ENCODE measurements at places on chromosomes 6 and 20.

- no peak for DNase-seq
Measured at GRCh38 chr20:7828437-7828836, 111.8 kb downstream of the HAO1 start.

DNA sequence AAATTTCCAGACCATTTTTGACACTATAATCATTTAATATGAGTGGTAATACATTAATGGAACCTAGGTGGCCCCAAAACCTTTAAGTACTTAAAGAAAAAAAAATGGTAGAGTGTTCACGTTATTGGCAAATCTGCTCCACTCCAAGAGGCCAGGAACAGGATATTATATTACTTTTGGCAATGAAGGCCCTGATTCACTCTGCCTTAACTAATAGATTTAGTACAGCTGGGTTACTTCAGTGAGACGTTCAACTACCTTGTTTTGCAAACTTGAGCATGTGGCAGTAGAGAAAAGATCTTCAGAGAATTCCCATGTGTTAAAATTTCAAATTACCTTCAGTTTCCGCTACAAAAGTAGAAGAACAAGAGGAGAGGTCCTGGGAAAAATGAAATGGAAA, 12.8 kb downstream of the ADNP start:
- no peak for DNase-seq

GRCh38 chr6:12279322-12280091, 10.7 kb upstream of the EDN1 start:
- no peak for DNase-seq

DNA sequence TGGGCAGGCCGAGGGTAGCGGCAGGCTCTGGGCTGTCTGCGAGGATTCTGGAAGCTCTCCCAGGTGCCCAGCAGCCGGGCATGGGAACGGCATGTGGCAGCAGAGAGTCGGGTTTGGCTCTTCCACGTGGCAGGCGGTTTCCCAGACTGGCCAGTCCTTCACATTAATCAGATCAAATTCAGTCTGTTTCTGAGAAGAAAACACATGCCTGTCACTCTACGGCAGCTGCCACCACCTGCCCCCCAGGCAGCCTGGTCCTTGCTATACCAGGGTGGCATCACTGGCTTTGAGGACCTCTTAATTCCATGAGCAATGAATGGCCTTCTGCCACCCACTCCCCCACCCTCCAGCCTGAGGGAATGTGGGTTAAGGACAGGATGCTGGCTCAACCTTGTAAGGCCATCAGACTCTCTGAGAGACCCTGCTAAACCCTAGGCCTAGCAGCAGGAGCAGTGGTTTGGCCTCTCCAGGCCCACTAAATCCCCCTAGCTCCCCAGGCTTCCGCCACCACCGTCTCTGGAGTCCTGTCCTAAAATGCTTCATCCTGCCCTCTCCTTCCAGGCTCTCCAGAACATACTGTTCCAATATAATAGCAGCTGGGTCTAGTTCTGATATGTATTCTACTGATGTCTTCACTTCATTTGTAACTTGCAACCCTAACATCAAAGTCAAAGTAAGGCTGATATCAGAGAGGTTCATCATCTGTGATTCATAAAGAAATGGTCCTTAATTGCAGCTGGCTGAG, 47.8 kb downstream of the PLCG1 start:
- DNase-seq, result no peak

- no peak for DNase-seq
Measured at GRCh38 chr6:53701333-53702218, 36.0 kb upstream of the KLHL31 start.

DNA sequence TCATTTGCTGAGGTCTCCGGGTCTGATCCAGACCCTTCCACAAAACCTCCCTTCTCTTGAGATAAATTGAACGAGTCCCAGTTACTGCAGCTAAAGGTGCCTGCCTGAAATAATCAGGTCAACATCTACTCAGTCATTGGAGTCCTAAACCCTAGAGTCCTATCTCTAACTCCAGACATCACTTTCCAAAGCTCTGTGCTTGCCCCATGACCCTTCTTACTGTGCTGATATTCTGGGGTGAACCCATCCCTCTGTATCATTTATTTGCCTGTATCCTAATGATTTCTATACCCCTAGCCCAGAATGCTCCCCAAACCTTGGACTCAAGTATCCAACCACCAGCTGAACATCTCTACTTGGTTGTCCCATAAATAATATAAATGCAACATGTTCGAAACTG, 35.7 kb downstream of the CD83 start:
- no peak for DNase-seq

- no peak for DNase-seq
Measured at GRCh38 chr6:170542031-170542719, 10.9 kb downstream of the PSMB1 start.

GRCh38 chr6:39785281-39785680, 6.9 kb upstream of the DAAM2 start:
- no peak for DNase-seq

DNA sequence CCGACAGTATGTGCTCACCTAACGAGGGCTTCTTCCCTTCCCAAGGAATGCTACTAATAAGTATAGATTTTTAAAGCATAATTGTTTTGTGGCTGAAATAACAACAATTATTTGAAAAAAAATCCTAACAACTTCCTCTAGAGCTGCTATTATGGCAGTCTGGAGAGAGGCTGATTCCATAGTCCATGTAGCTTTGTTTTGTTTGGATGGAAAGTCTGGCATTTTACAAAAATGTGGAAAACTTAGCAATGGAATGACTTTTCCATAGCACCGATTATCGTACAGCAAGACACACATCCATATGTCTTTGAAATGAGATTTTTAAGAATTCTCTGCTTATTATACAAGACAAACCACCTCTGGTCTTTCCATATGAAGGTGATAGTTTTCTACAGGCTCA, 252.4 kb upstream of the TAB2 start:
- DNase-seq, result no peak

GRCh38 chr6:37614491-37614890, 83.2 kb downstream of the MDGA1 start:
- no peak for DNase-seq

- DNase-seq, result no peak
Measured at GRCh38 chr6:133964052-133964451, 11.0 kb downstream of the TBPL1 start.

DNA sequence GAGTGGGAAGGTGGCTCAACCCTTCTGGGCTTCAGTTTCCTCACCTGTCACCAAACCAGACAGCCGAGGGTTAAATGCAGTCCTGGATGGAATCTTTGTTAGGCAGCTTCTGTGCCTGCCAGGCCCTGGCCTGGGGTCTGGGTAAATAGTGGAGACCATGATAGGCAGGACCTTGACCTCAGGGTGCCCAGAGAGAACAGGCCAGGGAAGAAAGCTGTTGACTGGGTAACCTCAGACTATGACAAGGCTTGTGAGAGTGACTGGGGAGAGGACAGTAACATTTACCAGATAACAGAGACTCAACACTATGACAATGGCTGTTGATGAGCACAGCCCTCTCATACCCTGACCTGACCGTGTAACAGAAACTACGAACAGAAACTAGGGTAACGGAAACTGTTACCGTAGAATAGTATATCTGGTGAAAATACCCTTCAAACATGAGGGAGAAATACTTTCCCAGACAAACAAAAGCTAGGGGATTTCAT, 218.3 kb downstream of the PREX1 start:
- DNase-seq, result no peak

DNA sequence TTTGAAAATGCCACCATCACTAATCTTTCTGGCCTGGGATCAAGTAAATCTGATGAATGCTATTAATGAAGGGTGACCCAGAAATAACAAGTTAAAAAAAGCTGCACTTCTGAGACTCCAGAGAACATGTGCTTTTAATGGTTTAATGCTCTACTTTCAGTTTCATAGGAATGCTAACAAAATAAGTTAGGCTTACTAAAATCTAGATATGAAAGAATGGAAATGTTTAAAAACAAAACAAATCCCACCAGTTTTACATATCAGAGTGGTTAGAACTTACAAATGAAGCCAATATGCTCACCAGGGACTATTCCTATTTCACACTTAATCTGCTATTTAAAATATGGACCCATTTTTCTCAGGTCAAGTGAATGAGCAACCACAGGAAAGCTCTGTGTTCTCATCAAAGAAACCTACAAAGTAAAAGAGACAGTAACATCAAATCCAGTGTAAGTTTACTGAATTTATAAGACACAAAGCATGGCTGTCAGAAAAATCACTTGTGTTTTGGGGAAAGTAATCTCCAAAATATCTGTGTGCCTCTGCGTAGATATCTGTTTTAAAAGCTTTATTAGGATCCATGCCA, 40.3 kb downstream of the FYN start:
- DNase-seq, result no peak

GRCh38 chr20:3922223-3922982, 33.2 kb downstream of the PANK2 start:
- no peak for DNase-seq

DNA sequence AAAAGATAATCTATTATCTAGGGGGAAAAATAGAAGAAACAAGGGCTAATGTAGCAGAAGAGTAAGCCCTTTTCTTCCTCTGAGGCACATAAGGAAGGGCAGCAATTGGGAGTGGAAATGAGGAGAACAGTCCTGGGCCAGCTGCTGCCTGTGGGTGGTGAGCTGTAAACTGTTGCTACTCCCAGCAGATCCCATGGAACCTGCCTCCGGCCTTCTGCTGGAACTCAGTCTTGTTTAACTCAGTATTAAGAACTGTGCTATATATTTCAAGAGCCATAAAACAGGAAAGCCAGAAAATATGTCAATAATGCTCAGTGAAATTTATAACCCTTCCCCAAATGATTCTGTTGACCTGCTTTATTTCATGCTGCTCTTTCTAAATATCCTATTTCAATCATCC, 464.2 kb downstream of the COL12A1 start:
- no peak for DNase-seq

- no peak for DNase-seq
Measured at GRCh38 chr20:64080813-64081623, 1.1 kb downstream of the OPRL1 start.

DNA sequence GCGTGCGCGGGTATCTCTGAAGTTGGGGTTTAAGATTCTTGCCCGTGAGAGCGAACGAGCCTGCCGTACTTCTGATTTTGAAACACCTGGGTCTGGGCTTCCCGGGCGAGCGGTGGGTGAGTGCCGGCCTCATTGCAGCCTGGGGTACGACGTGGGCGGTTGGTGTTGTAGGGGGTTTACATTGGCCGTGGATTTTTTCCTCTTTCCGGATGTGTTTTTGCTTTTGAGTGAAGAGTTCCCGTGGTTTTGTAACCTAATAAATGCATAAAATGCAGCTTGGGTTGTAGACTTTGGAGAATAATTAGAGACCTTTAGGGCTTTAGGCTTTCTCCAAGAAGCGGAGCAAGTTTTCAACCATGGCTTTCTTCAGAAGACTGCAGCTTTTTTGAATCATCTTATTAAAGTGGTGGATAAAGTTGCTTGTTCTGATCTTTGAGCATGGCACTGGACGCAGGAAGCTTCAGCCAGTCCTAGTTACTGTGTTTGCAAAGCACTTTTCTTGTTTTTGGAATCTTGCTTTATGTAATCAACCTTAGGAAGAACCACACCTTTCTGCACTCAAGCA, 314 bp downstream of the FARS2 start:
- DNase-seq, result no peak

GRCh38 chr20:41086402-41087324, 50.7 kb upstream of the PLCG1 start:
- no peak for DNase-seq

GRCh38 chr6:96065213-96065612, 49.4 kb downstream of the FUT9 start:
- DNase-seq, result no peak

DNA sequence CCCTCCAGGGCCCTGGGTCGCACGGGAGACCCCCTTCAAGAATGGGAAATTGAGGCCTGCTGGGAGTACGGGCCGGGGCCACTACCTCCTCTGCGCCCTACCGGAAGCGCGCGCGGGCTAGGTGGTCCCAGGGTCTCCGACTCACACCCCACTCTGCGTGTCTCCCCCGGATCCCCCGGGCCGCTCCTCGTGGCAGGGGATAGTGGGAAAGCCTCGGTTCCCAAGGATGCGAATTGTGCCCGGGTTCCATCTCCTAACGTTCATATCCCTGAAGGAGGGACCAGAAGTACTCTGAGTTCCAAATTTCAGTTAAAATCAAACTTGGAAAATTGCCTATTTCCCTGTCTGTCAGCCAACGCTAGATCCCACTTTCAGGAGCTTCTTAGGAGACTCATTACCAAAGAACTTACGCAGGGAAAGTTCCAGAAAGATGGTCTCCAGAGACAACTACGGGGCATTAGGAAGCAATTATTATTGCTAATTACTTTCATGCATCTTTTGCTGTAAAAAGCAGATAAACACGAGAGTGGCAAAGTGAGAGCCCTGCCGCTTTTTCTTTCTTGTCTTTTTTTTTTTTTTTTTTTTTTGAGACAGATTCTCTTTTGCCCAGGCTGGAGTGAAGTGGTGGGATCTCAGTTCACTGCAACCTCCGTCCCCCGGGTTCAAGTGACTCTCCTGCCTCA, 858 bp downstream of the FAM83D start:
- DNase-seq, result no peak

GRCh38 chr20:2820896-2821869, 5.0 kb downstream of the TMEM239 start:
- no peak for DNase-seq

- no peak for DNase-seq
Measured at GRCh38 chr20:9241232-9241692, 172.4 kb downstream of the PLCB4 start.

DNA sequence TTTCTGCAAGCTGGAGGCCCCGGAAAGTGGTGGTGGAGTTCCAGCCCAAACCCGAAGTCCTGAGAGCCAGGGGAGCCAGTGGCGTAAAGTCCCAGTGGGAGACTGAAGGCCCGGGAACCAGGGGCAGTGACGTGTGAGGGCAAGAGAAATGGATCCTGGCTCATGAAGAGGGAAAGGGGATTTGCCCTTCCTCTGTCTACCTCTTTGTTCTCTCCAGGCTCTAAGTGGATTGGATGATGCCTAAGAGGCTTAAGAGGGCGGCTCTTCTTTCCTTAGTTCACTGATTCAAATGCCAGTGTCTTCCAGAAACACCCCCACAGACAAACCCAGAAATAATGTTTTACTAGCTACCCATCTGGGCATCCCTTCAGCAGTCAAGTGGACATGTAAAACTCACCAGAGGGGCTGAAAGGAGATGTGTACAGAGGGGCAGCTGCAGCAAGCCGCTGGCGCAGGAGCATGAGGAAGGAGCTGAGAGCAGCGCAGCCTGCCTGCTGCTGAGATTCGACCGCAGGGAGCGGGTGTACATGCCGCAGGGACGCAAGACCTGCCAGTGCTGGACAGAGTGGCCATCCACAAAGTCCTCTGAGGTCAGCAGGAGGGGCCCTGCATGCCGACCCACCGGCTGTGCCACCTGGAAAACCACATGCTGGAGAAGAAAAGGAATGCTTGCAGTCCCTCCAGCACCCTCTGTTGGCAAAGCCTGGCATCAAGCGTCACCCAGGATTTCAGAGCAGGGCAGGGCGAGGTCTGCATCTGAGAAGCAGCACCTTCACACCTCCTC, 29.5 kb downstream of the CDYL start:
- DNase-seq, result no peak

DNA sequence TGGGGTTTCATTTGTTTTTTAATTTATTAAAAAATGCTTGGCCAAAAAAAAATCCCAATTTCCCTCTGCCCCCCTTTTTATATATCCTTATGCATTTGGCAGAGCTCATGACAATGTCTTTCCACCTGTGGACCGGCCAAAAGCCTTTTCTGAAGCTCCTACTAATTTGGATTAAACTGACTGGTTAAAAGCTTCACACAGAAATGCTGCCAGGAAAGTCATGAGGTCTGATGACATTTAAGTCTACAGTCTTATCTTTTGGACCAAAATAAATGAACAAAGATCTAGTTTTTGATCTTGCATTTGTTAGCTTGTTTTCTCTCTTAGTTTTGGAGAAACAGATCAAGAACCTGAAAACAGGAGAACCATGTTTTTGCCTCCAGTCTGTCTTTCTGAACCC, 66.1 kb downstream of the TRMT11 start:
- DNase-seq, result no peak
